ENCODE measurements at places on chromosomes 3 and 15.

GRCh38 chr15:71085809-71086208 lies 29.5 kb upstream of the THSD4 start:
- DNase-seq, result no peak

GRCh38 chr3:53109891-53110771 lies 20.1 kb downstream of the RFT1 start:
- no peak for DNase-seq

- no peak for DNase-seq
Measured at GRCh38 chr3:66554178-66554577, 53.4 kb upstream of the LRIG1 start.

GRCh38 chr15:31752905-31753304 lies 277.4 kb upstream of the CHRNA7 start:
- DNase-seq, result no peak

GRCh38 chr3:128493570-128494366 lies 767 bp upstream of the GATA2 start:
- DNase-seq, result no peak

DNA sequence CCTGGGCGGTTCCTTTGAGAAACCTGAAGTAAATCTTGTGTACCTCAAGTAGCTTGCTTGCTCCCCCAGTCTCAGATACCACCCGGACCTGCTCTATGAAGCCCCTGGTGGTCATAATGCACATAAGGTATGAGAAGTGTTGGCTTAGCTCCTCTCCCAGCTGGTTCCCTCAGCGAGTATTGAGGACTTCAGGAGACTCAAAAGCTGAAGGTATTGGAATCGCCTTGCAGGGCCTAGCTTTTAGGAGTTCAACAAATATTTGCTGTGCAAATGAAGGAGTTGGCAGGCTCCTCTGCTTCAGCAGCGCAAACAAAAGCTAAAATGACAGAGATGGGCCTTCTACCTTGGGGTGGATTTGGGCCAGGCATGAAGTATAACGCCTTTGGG lies 1.7 kb downstream of the CMTM8 start:
- DNase-seq, result no peak

- DNase-seq, result no peak
Measured at GRCh38 chr3:151037746-151038477, 47.6 kb upstream of the MED12L start.

- no peak for DNase-seq
Measured at GRCh38 chr3:15081960-15082664, 16.8 kb downstream of the RBSN start.

- no peak for DNase-seq
Measured at GRCh38 chr15:74229686-74230085, 6.4 kb upstream of the CCDC33 start.

DNA sequence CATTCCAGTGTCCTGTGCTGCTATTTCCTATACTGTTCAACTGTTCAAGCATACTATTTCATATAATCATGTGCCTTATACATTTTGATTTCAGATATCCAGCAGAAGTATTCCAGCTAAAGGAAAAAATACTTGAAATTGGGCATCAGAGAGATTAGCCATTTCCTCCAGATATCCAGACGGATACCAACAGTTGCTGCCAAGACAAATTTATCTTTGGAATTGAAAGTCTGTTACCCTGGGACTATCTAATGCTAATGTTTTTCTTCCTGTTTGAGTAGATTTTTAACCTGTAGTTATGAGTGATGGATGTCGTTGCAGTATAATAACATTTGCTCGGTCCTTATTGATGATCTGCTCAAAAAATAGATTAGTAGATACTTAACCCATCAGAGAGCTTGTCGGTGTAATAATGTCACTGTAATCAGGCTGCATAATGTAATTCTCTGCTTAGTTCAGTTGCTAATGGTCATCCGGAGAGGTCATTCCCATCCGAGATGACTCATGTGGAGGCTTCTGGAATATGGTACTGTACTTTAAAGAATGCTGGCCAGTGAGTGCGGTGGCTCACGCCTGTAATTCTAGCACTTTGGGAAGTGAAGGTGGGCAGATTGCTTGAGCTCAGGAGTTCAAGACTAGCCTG lies 51.5 kb downstream of the TIMP4 start:
- no peak for DNase-seq

- no peak for DNase-seq
Measured at GRCh38 chr15:39287322-39288195, 293.3 kb upstream of the THBS1 start.

DNA sequence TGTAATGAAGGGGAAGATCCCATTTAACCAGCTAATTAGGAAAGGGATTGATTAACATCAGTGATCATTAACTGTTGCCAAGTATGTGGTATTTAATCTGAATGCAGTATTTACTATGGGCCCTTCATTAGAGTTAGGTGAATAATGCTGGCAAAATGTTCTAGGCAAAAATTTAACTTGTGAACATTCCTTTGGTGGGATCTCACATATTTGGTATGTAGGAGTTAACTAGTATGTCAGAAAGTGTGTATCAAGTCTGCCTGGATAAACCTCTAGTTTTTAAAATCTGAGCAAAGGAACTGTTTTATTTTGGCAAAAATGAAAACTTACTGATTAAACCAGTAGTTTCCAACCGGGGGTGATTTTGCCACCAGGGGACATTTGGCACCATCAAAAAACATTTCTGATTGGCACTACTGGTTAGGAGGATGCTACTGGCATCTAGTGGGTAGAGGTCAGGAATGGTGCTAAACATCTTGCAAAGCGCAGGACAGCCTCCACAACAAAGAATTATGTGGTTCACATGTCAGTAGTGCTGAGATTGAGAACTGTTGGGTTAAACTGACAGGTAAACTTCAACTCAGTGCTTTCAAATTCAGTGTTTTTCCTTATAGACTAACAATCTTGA lies 22.5 kb downstream of the LRTM1 start:
- no peak for DNase-seq

DNA sequence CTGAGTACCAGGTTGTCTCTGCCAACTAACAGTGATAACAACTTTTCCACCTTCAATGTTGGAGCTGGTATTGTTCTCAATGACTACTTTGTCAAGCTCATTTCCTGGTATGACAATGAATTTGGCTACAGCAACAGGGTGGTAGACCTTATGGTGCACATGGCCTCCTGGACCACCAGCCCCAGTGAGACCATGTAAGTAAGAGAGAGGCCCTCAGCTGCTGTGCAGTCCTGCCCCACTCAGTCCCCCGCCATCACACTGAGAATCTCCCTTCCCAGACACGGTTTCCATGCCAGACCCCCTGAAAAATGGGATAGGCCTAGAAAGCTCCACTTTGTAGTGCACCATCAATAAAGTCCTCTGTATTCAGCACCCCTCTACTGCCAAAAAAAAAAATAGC lies 56.1 kb downstream of the PIK3CB start:
- no peak for DNase-seq

DNA sequence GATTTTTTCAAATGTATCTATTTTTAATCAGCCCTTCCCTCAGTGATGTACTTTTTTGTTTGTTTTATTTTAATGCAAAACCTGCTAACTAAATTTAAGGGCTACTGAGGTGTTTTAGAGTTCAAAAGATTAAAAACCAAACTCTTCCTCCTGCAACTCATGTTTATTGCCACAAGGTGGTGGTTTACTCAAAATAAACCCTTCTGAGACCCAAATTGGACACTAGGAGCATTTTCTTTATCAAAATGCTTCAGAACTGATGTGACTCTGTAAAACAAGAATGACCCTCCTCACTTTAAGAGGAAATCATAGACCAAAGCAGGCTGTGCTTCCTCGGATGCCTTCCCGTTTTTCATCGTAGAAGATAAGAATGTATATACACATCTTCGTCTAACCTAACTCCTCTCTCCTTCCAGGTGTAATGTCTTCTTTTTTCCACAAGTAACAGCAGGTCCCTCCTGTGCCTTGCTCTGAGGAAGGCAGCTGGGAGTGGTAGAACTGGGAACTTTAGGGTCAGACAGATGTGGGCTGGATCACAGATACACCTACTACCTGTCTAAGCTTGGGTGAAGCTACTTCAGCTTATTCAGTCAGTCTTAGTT lies 2.9 kb upstream of the NME9 start:
- DNase-seq, result no peak

GRCh38 chr3:25831578-25831977 lies 41.7 kb downstream of the OXSM start:
- DNase-seq, result no peak

- no peak for DNase-seq
Measured at GRCh38 chr3:78163379-78163778, 1123.5 kb downstream of the ROBO2 start.

DNA sequence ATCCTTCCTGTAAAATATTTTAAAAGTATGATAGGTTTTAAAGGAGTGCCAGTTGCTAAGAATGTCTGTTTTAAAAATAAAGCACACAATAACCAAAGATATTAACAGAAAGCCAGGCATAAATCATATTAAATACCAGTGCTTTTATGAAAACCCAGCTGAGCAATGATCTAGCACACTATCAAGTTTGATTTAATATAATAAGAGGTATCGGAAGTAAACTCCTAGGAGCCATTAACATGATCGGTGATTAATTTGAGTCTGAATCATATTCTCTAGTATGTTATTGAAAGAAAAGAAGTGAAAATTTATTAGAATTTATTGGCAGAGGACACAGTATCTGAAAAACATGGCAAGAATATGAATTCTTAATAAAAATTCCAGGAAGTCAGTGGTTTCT lies 91.7 kb downstream of the SPATA16 start:
- DNase-seq, result no peak

- DNase-seq, result no peak
Measured at GRCh38 chr3:186121278-186121677, 12.4 kb upstream of the ETV5 start.

GRCh38 chr3:15065550-15066007 lies 464 bp upstream of the MRPS25 start:
- DNase-seq, result no peak

DNA sequence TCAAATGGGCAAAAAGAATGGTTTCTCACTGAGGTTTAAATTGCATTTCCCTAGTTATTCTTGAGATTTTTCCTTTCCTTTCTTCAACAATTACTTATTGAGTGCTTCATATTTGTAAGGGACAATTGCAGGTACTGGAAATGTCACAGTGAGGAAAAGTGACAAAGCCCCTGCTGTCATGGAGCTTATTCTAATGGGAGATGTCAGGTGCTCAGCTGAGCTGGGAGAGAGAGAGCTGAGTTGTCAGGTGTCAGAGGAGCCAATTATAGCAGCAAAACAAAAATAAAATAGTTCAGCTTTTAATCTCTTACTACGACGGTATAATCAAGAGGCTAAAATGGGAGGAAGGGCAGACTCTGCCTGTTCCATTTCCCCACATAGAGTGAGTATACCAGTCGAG lies 42.0 kb downstream of the CD86 start:
- DNase-seq, result no peak

DNA sequence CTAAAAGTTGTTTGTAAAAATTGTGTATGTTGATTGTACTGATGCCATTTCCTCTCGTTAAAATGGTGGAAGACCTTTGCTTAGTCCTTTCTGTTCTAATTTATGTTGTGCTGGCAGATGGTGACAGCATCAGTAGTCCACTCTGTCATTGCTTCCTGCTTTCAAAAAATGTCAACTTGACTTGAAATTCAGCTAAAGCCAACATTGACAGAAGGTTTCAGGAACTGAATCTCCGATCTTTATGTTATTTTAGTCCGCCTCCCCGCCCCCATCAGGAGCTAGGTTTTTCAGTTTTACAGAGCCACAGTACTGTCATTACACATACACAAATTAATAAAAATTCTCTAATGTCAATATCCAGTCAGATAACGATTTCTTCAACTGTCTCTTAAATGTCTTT lies 1.5 kb downstream of the CEP63 start:
- DNase-seq, result no peak

- no peak for DNase-seq
Measured at GRCh38 chr15:89356634-89357298, 22.1 kb upstream of the POLG start.

DNA sequence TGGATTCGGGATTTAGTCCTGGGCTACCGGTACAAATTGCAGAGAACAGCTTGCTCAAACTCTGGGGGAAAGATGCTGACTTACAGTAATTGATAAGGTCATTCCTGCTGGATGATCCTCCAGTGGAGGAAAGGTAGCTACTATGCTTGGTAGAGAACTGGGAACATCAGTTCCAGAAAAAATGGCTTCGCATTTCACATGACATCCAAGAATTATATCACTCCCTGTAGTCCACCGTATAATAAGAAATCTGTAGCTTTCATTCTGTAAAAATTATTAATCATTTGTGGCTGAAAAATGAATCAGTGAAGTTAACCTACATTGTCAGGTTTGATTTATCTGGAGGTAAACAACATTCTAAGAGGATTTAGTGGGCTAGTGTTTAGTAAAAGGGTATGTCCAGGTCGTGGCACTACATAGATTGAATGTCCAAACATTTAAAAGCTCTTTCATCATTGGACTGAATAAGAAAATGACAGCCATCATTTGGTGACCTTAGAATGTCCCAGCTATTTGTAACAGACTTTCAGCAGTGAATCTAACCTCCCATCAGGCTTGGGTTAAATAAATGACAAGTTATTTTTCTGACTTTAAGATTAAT lies 203.2 kb upstream of the TMCO5A start:
- DNase-seq, result no peak

DNA sequence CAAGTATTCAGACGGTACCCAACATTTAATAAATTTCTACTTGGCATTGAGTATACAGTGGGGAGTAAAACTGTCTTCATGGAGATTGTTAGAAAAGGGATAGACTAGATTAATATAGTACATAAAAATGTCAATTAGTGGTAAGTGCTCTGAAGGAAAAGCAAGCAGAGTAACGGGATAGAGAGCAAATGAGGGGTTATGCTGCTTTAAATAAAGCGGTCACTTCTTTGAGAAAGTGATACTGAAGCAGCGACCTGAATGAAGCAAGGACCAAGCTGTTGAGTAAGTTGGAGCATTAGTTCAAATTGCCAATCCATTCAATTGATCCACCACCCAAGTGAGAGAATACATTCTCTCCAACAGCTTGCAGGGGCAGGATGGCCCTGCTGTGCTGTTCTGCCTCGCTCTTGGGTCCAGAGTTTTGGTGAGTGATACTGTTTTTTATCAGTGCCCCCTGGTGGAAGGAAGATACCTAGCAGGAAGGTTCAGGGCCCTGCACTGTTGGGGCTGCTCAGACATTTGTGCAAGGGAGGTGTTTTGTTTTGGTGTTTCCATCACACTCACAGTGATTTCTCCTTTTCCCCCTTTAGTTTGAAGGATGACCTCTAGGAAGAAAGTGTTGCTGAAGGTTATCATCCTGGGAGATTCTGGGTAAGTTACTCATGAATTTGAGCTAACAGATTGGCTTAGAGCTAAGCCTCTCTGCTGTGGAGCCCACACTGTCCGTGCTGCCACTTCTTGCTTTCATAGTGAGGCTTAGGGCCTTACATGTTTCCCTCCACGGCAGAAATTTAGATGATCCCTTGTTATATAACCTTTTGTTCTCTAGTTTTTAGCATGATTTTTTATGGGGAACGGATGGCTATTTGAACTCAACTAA lies 69.0 kb downstream of the RAB7A start:
- peak; percentile 50 for DNase-seq

- no peak for DNase-seq
Measured at GRCh38 chr3:111603679-111604078, 8.5 kb upstream of the ZBED2 start.

Data from stimulated activated CD4-positive, alpha-beta T cell treated with anti-CD3 and anti-CD28 coated beads, Interleukin-1b, Interleukin-23, amount 100 ng/mL, for 24 hours (primary cell).